Neural progenitor cell (in vitro differentiated cells): ENCODE measurements at places on chromosomes 2 and 18. TPM values are rescaled to one million over a fixed set of nuclear protein-coding genes. Genes with fewer than 3 reads are reported as not detected.

The DSEL gene
- total RNA-seq, result 7.1 and 8.6 TPM in 2 replicates

- no peak for DNase-seq
These were observed 19.6 kb upstream of the REL start for GRCh38 chr2:60861736-60862135.

DNA sequence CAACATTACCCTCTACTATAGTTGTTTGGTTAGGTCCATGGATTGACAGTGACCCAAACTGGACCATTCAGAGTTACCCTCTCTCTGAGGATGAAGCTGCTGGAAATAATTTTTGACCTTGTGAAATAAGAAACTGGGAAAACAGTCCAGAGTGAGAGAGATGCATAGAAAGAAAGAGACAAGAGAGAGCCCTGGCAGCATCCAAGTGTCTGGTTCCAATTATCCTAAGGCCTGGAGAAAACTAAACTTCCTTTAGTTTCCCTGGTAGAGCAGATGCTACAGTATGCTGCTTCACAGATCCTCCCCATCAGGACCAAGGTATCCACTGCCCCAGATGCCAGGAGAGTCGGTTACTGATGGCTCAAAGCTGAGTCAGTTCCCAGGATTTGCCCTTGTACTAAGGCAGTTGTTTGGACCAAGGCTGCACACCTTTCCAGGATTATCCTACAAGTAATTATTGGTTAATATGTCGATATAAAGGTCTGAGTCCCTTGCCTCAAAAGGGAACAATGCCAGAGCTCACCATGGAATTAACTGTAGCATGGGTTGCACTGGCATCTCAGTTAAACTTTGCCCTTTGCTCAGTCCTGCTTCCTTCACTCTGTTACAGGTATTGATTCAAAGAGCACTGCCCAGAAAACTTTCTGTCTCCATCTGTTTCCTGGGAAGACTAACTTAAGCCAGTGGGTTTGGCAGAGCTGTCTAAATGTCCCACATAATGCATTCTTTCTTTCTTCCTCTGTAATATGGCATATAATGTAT, 14.6 kb upstream of the CHN1 start:
- no peak for DNase-seq

DNA sequence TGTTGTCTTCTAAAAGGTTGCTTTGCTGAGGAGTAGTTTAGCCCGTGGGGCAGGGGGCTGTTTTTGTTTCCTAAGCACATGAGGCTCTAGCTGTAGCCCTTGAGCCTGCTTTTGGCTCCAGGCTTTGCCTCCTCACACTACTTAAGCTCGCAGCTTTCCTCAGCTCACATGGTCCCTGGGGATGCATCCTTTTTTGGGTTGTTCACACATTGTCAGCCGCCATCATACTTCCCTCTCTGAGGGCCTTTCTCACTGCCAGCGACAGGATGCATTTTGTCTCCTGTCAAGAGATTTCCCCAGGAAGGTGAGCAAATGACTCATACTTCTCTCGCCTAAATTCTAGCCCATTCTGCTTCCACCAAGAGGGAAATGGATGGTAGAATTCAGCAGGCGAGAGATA, 279.5 kb upstream of the PKDCC start:
- DNase-seq, result no peak

- peak; percentile 66 for DNase-seq
These were observed 27.2 kb upstream of the PDIA6 start for GRCh38 chr2:10839813-10840212.

The DQX1 gene
- total RNA-seq, result 0.11 and 0.71 TPM in 2 replicates

DNA sequence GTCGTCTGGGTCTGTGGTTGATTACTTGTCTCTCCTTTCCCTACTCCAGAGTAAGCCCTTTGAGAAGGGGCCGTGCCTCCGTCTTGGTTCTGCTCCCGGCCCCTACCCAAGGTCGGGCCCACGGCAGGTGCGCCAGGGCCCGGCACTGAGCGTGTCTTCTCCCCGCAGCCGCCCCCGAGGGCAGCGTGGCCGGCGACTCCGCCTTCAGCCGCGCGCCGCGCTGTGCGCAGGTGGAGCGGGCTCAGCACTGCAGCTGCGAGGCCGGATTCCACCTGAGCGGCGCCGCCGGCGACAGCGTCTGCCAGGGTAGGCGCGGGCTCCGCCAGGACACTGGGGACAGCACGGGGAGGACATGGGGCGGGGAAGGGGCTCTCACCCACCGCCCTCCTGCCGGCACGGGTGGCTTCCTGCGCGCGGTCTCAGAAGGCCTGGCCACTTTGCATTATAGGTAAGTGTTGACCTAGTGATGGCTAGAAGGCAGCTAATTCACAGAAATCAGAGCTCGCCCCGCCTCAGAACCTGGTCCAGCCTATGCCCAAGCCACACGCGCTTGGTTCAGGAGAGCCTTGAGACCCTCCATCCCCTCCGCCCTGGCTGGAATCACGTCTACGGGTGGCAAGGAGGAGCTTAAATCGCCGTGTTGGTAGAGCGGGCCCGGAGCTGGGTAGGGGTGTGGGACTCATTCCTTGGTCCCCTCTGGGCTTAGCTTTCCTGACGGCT, 43.5 kb downstream of the FBLN7 start:
- no peak for DNase-seq

DNA sequence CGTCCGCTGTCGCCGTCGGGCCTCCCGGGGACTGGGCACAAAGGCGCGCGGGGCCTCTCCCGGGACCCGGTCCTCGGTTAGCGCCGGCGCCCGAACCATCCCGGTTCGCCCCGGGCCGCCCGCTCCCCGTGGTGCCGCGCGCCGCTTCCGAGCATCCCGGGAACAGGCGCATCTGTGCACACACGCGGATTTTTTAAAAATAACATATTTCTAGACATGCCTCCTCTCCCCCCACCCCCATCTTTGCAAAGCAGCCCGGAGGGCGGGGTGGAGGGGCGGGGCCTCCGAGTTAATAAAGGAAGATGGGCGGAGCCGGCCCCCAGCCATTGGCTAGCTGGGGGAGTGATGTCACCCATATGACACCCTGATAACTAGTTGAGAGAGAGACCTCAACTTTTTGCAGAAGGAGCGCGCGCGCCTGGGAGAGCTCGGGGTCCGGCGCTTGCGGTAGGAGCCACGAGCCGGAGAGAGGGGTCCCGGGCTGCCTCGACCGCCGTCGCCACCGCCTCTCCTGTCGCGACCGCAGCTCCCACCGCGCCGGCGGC, at the start of gene SOX11:
TSS of gene SOX11 (plus strand) at position 400 of the 545 bp plus-strand sequence. CDS start 338 bp downstream, outside the sequence.
- DNase-seq, result peak; percentile 97

The UGT1A8 gene
- total RNA-seq, result not detected in 2 replicates

DNA sequence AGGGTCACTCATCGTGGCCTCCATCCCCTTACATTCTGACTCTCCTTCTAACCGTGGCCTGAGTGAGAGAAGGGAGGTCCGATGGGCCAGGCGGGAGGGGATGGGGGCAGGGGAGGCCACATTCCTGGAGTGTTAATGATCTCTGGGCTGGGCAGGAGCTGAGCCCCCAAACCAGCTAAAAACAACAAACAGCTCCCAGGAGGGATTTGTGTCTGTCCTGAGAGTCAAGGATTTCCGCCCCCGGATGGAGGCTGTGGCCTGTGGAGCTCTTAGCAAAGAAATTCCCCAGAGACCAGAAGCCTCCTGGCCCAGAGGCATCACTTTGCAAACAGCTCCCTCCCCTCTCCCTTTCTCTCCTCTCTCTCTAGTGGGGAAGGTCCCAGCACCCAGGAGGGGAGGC, 23.5 kb downstream of the EMX1 start:
- DNase-seq, result peak; percentile 32

DNA sequence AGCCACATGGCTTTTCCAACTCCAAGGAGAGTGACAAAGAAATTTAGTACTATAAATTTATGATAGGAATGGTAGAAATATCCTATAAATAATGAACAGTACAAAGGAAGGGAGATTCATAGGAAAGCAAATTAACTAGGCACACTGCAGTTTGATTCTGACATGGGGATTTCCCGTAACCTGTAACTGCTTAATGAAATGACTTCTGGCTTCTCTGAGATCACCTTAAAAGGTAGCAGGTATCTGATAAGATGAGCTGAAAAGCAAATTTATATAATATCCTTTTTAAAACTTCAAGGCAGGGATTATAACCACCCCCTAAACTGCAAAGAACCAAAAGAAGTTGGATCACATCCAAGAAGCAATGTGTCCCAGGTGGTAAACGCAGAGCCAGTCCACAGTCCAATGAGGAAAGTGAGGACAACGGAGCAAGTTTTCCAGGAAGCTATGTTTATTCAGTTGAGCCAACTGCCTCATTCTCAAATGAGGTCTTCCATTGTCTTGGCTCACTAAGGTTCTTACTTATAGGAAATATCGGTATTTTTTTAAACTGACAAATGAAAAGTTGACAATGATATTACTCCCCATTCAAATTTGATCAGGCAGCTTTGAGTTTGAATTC, 43.0 kb downstream of the WIPF1 start:
- no peak for DNase-seq

GRCh38 chr2:127619203-127619590, 26.8 kb upstream of the GPR17 start:
- DNase-seq, result no peak

- DNase-seq, result no peak
These were observed 91.6 kb downstream of the DHRS9 start for GRCh38 chr2:169160926-169161481.

- no peak for DNase-seq
These were observed 277.7 kb upstream of the ERBB4 start for GRCh38 chr2:212816267-212816666.

GRCh38 chr2:216316743-216317142, 55.5 kb downstream of the MARCHF4 start:
- no peak for DNase-seq

The TUBA4B gene
- total RNA-seq, result not detected in 2 replicates
